ENCODE measurements at places on chromosomes 2 and 18.
A peak's percentile ranks its signal among the peaks of the same experiment; 100 is the strongest.

GRCh38 chr2:234954551-234954992, 2.8 kb downstream of the SH3BP4 start:
- DNase-seq, result no peak
- H3K36me3 ChIP-seq, result no peaks in the 10 kb centered on the region
- H3K4me3 ChIP-seq, result no peak overlapping the region
- H3K27me3 ChIP-seq, result peaks cover 18% of the 10 kb centered on the region
- H3K4me1 ChIP-seq, result no peaks in the 10 kb centered on the region
- H3K27ac ChIP-seq, result no peak overlapping the region

GRCh38 chr18:59606193-59607077, 90.8 kb downstream of the CCBE1 start:
- H3K4me1 ChIP-seq, result no peaks in the 10 kb centered on the region
- DNase-seq, result no peak
- no peak overlapping the region for H3K4me3 ChIP-seq
- H3K27me3 ChIP-seq, result no peaks in the 10 kb centered on the region

GRCh38 chr18:28036488-28036887, 140.4 kb downstream of the CDH2 start:
- no peak overlapping the region for H3K4me3 ChIP-seq
- no peak overlapping the region for H3K27ac ChIP-seq
- H3K27me3 ChIP-seq, result no peaks in the 10 kb centered on the region
- H3K36me3 ChIP-seq, result no peaks in the 10 kb centered on the region

DNA sequence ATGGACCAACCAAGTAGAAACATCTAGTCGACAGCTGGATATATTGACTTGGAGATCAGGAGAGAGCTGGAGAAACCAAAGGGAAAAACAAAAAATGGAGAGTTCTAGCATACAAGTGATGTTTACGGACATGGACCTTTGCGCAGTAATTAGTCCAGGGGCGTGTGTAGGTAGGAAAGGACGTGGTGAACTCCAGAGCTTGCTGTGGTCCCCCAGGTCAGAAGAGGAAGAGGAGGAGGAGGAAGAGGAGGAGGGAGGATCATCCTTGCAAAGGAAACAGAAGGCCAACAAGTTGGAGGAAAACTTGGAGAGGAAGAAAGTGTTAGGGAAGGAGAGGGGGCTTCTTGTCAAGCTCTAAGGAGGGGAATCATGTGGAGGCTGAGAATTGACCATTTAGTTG, 17.5 kb downstream of the TRAF3IP1 start:
- no peaks in the 10 kb centered on the region for H3K4me1 ChIP-seq
- no peaks in the 10 kb centered on the region for H3K36me3 ChIP-seq
- no peak for DNase-seq
- no peak overlapping the region for H3K4me3 ChIP-seq

DNA sequence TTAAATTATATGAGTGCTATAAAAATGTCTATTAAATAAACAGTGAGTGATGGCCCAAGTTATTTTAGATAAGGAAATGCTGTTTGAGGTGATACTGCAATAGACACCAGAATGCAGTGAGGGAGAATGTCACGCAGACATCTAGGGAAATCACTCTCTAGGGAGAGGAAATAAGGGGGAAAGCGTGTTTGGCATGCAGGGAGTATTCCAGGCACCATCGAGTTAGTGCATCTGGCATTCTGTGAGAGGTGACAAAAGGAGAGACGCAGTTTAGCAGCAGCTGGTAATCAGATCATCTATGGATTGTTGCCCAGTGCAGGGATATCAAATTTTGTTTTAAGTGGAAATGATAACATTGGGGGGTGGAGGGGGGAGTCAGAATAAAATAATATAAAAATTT, 175.4 kb upstream of the NETO1 start:
- H3K4me3 ChIP-seq, result no peak overlapping the region
- no peaks in the 10 kb centered on the region for H3K27me3 ChIP-seq
- no peaks in the 10 kb centered on the region for H3K36me3 ChIP-seq

- no peak overlapping the region for H3K27ac ChIP-seq
- no peaks in the 10 kb centered on the region for H3K4me1 ChIP-seq
- no peak overlapping the region for H3K4me3 ChIP-seq
These were observed 783.9 kb downstream of the TSN start for GRCh38 chr2:122539311-122539710.

DNA sequence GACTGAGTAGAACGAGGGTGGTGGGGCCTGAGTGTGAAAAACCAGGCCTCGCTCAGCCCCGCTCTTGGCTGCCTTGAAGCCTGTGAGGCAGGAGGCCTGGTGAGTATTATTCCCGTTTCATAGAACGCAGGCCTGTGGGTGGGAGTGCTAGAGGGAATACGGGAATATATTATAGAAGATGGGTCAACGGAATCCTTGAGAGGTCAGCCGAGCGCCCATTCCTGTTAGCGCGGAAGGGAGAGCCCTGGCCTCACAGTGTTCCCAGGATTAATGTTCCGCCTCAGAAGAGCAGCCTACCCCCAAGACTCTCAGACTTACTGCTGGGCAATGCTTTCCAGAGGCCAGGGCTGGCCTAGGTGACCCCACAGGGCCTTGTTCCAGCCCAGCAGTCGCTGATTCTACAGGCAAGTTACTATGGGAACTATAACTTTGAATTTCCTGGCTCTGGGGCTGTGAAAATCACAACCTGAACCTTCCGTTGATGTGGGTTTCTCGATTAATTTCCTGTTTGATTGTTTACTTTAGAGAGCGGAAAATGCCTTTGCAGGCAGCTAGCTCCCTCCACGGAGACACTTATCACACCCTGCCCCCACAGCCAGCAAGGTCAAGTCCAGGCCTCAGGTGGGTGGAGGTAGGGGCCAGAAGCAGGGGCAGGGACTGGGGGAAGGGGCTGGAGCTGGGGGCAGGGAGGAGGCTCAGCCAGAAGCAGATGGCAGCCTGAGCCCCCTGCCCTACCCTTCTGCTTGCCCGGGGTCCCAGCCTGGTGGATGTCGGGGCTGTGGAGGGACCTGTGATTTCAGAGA, 108.3 kb downstream of the SMAD7 start:
- DNase-seq, result peak; percentile 79
- peaks cover 75% of the 10 kb centered on the region for H3K4me1 ChIP-seq
- H3K36me3 ChIP-seq, result no peaks in the 10 kb centered on the region
- H3K27ac ChIP-seq, result peak overlapping the region; percentile 87
- H3K4me3 ChIP-seq, result peak overlapping the region; percentile 52

DNA sequence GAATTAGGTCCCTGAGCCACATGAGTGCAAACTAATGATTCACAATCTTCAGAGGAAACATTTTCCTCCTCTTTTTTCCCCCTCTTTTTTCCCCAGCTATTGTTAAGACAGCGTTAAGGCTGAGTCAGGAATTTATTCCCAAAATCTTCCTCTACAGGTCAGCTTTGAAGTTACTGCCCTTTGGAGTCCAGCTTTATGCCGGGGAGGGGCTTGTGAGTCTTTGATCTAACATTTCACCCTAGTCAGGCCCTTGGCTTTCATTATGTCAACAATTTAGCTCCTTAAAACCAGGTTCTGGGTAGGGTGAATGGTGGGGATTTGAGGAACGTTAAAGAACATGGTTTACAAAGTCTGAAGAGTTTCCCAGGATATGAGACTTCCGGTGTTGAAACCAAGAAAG, 91.0 kb upstream of the LYPD1 start:
- no peak for DNase-seq
- no peak overlapping the region for H3K4me3 ChIP-seq
- no peak overlapping the region for H3K27ac ChIP-seq
- no peaks in the 10 kb centered on the region for H3K27me3 ChIP-seq
- no peaks in the 10 kb centered on the region for H3K36me3 ChIP-seq

- no peaks in the 10 kb centered on the region for H3K4me1 ChIP-seq
- no peak for DNase-seq
- H3K27ac ChIP-seq, result no peak overlapping the region
- no peaks in the 10 kb centered on the region for H3K27me3 ChIP-seq
- H3K4me3 ChIP-seq, result no peak overlapping the region
- H3K36me3 ChIP-seq, result no peaks in the 10 kb centered on the region
These were observed 161.9 kb downstream of the SUCLG1 start for GRCh38 chr2:84297155-84297554.

DNA sequence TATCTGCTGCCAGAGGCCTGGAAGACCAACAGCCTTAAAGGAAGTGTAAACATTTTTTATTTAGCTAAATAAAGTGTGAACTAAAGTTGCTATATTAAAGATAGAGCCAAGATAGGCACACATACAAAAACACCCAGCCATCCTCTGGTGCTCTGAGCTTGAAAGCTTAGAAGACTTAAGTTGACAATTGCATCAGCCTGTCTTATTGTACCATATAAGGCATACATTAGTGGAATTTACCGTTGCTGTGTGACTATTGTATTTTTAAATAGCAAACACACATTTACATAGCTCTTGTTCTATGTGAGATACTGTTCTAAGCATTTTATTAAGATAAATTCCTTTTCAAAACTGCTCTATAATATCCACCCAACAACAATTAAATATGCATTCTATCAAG, 736.6 kb upstream of the ZEB2 start:
- peaks cover 5% of the 10 kb centered on the region for H3K27me3 ChIP-seq
- DNase-seq, result no peak
- H3K4me1 ChIP-seq, result no peaks in the 10 kb centered on the region
- H3K4me3 ChIP-seq, result no peak overlapping the region
- no peak overlapping the region for H3K27ac ChIP-seq

GRCh38 chr2:238387332-238387731, 39.4 kb upstream of the ASB1 start:
- no peak for DNase-seq
- H3K27ac ChIP-seq, result no peak overlapping the region
- no peak overlapping the region for H3K4me3 ChIP-seq
- H3K36me3 ChIP-seq, result no peaks in the 10 kb centered on the region

DNA sequence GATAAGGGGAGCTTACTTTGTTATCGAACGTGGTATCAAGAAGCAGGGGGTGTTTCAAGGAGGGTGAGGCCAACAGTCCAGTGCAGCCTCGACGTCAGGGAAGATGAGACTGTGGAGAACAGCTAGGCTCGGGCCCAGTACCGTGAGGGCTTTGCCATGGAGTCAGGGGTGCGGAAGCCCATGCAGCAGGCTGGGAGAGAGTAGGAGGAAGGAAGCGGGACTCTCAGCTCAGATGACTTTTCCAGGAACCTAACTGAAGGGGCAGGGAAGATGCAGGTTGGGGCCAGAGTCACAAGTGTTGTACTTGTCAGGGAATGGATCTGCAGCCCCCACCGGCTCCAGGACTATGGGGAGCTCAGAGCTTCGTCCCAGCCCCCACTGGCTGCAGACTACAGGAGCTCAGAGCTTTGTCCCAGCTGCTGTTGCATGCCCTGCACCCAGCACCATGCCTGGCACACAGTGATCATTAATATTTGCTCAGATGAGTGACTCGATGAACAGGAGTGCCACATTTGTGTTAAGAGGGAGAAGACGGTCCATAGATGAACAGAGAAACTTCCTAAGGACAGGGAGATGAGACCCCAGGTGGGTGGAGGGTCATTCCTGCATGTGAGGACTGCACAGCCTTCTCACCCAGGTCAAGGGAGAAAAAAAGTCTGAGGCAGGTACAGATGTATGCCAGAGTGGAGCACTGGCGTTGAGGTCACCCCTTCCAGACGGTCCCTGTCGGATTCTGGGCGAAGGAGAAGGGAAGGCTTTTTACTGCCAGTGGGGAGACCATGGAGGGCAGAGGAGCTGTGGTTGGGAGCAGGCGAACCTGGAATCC, 36.4 kb downstream of the PTGR3 start:
- no peaks in the 10 kb centered on the region for H3K27me3 ChIP-seq
- H3K4me3 ChIP-seq, result no peak overlapping the region
- H3K27ac ChIP-seq, result no peak overlapping the region
- no peak for DNase-seq

DNA sequence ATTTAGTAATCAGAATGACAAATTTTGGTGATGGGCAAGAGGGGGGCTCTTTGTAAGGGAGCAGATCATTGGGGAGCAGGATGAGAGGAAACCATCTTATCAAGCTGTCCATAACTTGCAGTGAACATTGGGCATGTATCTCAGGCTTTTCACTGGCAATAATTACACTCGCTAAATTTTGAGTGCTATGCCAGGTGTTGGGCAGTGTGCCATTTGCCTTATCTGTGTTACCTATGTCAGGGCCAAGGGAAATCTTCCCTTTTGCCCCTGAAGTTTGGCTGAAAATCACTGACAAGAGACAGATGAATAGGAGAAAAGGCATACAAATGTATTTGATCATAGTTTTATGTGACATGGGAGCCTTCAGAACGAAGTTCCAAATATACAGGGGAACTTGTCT, 39.0 kb downstream of the NOSTRIN start:
- H3K36me3 ChIP-seq, result no peaks in the 10 kb centered on the region
- DNase-seq, result no peak
- no peak overlapping the region for H3K27ac ChIP-seq

GRCh38 chr18:7677001-7677400, 109.9 kb downstream of the PTPRM start:
- DNase-seq, result no peak
- no peaks in the 10 kb centered on the region for H3K4me1 ChIP-seq
- no peaks in the 10 kb centered on the region for H3K27me3 ChIP-seq
- H3K4me3 ChIP-seq, result no peak overlapping the region

DNA sequence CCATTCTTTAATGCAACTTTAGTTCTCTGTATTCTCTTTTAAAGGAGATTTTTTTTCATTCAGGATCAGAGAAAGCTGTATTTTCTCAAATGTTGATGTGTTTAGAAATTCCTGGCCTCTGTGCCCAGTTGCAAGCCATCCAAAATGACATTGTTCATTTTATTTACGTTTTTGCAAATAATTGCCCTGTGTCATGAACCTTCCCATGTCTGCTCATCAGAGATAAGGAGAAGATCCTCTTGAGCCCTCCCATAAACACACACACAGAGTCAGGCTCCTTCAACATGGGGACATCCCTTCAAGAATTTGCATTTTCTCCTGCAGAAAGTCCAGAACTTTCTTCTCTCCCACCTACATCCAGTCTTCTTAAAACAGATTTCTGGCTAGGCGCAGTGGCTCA, 258.8 kb downstream of the GBX2 start:
- no peak overlapping the region for H3K27ac ChIP-seq
- peaks cover 4% of the 10 kb centered on the region for H3K36me3 ChIP-seq
- no peaks in the 10 kb centered on the region for H3K4me1 ChIP-seq
- no peaks in the 10 kb centered on the region for H3K27me3 ChIP-seq
- no peak overlapping the region for H3K4me3 ChIP-seq
- DNase-seq, result no peak
